ENCODE measurements at places on chromosomes 16 and 17.

- no peak for DNase-seq
These were observed 2.8 kb downstream of the KRT10 start for GRCh38 chr17:40819528-40820125.

DNA sequence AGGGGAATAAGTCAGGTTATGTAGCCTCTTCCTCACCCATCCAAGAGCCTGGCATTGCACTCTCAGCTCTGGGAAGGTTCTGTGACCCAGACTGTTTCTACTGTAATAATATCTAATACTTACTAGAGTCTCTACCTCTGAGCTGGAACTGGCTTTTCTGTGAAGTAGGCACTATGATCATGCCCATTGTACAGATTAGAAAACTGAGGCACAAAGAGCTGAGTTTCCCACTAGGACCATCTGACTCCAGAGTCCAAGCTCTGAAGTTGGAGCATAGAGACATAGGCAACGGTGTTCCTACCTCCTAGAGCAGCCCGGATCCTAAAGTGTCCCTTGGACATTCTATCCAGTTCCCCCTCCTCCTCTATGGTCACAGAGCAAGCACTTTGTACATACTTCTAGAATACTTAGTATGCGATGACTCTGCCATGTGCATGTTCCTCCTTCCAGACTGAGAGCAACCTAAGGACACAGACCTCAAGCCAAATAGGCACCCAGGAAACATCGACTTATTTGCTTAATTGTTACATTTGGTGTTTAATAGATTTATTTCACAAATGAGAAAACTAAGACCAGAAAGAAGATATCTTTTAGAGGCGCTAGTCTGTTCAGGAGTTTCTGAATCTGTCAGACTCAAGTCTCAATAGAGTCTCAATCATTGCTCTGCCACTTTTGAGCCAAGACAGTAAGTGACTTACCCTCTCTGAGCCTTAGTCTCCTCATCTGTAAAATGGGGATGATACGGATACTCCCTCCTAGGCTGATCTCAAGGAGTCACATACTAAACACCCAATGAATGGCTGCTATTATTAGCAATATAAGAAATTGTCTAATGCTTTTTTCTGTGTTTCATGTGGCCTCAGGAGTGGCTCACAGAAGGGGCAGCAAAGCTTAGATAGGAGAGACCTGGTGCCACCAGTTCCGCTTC is 3.6 kb downstream of the CLEC19A start:
- DNase-seq, result no peak

GRCh38 chr16:84519855-84520254 is 15.4 kb upstream of the MEAK7 start:
- no peak for DNase-seq

DNA sequence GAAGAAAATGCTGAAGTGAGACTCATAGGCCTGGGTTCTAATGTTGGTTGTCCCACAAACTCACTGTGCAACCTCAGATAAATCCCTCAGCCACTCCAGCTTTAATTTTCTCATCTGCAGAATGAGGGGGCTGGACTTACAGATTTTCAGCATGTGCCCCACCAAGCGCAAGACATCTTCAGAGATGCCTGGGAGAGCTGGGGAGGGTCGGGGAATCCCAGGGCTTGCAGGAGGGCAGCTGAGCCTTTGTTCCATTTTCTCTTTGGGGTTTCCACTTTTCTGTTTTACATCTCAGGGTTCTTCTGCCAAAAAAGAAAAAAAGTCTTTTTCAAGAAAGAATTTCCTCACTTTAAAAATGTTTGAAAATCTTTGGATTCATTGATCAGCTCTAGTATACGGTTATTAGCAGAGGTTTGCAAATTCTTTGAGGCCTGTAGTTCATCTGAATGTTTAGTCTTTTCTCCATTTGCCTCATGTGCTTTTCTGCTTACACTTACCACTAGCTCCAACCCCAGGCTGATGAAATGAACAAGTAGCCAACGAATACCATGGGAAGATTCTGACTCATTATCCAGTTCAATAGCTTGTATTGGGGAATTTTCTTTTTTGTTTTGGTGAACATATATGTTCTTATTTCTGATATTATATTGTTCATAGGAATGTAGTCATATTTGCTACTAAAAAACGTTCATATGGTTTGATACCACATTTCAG is 56.4 kb downstream of the CHD9 start:
- no peak for DNase-seq

- no peak for DNase-seq
These were observed 15.9 kb upstream of the CYTH1 start for GRCh38 chr17:78797691-78798585.
